ENCODE measurements at places on chromosomes 1 and 21.

DNA sequence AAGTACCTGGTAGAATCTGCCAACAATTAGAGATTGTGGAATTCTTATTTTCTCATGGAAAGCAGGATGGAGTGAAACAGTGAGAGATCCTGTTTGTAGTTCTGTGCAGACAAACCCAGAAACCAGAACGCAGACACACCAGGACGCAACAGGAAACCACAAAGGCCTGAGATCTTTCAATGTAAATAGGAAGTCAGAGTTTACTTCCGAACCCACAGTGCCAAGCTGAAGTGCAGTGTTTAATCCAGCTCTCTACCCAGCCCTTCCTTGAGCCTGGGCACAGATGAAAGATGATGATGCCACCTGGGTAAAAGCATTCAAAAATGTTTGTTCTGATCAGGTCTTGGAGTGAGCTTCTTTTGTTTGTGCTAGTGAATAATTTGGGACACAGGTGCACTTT lies 244.2 kb upstream of the HOOK1 start:
- no peak for DNase-seq

DNA sequence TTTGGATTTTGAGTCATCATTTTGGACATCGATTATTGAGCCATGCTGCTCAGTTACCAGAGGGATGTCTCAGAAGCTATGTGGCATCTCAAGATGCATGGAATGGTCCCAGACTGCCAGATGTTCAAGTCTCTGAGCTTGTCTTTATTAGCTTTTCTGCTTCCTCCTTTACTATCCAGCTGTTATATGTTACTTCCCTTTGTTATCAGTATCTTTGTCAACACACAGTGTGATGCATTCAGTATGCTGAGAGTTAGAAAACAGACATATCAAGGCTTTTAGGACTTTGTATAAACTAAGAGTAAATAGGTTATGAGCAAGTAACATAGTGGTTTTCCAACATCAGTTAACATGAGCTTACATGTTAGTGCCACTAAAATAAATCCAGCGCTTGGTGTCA lies 474.5 kb downstream of the DSCAM start:
- no peak for DNase-seq

- no peak for DNase-seq
Observed at GRCh38 chr21:14814991-14815390, 249.8 kb downstream of the NRIP1 start.

- no peak for DNase-seq
Observed at GRCh38 chr1:66380452-66381212, 153.3 kb upstream of the SGIP1 start.

DNA sequence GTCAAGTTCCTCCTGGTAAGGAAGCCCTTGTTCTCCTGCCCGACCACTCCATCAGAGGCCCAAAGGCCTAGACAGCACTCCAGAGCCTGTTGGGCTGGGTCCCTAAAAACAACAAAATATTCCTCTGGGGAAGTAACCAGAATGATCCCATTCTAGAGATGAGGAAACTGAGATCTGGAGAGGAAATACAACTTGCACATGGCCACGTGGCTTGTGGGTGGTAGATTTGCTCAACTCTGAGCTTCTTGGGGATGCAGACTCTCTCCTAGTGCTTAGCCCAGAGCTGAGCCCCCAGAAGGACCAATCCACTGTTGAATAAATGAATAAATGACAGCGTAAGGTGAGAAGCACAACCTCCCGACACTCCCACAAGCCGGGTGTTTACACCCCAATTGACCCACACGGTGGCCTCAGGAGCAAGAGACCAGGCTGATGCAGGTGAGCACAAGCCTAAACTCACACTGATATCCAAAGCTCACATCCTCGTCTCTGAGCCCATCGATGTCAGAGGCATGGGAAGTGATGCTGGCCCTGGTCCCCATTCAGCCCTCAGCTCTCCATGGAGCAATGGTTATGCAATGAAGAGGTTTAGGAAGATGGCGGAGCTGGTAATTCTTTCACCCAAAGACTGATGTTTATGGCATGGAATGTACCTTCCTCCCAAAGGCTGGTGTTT lies 172.5 kb upstream of the EDN2 start:
- no peak for DNase-seq

DNA sequence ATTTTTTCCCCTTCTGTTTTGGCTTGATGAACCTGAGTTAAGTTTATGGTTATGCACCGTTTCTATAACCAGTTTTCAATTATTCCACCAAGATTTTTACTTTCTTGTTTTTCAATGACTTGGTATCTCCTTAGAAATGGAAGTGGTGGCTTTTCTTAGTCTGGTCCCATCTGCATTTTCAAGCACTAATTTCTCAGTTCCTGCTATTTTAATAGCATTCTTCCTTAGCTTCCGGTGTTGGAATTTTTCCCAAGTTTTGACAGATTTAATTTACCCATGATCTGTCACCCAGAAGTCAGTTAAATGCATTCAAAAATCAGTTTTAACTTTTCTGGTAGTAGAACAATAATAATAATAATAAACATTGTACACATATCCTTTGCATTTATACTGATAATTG lies 184.6 kb upstream of the OLFM3 start:
- no peak for DNase-seq

GRCh38 chr1:170284512-170284911 lies 138.8 kb downstream of the NTMT2 start:
- DNase-seq, result no peak

DNA sequence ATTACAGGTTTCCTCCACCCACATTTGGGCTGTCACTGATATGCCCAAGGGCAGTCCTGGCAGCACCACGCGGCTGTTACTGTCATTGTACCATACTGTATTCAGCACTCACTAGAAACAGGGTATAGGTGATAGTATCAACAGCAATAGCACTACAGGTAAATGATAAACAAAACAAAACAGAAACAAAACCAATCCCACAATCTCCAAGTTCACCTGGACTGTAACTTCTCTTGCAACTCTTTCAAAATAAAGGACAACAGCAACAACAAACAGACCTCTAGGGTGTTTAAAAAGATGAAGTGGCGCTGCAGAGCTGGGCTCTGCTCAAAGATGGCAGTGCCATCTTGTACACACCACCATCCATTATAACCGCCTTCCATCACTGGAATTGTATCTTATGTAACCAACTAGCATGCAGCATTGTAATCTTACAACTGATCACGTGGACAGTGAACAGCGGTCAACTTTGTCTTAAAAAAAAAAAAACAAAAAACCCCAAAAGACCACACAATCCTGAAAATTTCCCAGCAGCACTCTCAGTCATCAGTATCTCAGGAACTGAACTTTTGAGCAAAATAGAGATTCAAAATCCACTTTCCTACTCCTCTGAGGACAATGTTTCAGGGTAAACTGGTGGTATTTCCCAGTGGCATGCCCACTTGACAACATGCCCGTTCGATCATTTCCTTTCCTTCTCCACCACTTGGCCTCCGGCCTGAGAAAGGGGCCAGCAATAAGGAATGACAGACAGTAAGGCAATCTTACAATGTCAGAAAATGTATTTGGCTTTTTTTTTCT lies 3.8 kb downstream of the IRF2BP2 start:
- no peak for DNase-seq

DNA sequence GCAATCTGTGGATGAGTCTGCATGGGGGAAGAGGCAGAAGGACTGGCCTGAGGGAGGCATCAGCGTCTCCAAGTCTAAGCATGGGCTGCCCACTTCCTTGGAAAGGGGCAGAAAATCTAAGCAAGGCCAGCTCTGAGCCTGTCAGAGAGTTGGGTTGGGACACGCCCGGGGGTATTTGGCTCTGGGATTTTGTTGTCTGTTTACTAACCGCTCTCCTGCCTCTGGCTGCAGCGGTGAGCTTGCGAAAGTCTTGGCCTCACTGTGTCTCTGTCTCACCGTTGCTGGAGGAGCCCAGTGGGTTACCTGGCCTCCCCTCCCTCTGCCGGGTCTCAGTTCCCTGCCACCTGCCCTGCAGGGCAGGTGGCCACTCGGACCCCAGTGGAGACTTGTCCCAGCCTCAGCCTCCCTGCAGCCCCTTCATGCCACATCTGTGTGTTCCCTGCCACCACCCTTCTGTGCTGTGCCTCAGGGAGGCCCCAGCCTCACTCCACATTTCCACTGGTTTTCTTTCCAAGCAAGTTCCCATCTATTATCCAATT lies 33.7 kb downstream of the EDN2 start:
- DNase-seq, result no peak

- no peak for DNase-seq
Observed at GRCh38 chr1:218817691-218818465, 355.8 kb upstream of the LYPLAL1 start.

DNA sequence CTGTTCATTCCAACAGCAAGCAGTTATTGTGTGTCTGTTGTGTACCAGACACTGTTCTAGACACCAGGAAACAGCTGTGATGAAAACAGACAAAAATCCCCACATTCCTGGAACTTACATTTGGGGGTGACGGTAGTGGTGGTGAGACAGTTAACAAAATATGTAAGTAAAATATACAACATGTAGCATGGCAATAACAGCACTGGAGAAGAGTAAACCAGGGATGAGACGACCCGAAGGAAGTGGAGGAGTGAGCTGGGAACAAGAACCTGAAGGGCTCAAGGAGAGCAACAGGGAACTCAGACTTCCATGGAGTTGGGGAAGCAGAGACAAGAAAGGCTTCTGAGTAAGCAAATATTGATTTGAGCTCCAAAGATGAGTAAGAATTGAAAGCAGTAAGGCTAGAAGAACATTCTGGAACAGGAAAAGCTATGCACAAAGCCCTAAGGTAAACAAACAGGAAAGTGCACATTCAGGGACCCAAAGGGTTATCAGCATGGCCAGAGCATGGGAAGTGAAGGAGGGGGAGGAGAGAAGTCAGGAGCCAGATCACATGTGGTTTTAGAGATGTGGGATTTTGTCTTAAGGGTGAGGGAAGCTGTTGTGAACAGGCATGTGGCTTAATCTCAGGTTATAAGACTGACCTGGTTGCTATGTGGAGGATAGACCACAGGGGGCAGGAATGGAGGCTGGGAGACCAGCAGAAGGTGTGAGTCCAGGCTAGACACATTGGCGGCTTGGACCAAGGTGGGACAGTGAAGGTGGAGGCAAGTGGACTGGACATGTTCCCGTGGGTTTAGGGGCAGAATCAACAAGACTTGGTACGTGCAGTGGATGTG lies 7.3 kb downstream of the CSF1 start:
- DNase-seq, result no peak

DNA sequence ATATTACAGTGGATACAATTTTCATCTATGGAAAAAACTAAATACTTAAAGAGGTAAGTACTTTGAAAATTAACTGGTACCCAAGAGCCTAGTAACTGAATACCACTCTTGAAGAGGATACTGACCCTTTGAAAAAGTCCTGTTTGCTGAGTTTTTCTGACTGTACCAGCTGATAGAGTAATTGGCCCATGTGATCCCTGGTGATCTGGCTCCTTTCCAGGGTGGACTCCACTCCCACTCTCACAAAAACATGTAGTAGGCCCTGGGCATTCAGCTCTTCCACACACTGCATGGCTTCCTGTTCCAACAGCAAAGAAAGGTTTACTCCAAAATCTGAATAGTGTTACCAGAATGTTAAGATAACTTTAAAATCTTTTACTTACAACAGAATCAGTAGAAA lies 53.6 kb upstream of the HP1BP3 start:
- no peak for DNase-seq

DNA sequence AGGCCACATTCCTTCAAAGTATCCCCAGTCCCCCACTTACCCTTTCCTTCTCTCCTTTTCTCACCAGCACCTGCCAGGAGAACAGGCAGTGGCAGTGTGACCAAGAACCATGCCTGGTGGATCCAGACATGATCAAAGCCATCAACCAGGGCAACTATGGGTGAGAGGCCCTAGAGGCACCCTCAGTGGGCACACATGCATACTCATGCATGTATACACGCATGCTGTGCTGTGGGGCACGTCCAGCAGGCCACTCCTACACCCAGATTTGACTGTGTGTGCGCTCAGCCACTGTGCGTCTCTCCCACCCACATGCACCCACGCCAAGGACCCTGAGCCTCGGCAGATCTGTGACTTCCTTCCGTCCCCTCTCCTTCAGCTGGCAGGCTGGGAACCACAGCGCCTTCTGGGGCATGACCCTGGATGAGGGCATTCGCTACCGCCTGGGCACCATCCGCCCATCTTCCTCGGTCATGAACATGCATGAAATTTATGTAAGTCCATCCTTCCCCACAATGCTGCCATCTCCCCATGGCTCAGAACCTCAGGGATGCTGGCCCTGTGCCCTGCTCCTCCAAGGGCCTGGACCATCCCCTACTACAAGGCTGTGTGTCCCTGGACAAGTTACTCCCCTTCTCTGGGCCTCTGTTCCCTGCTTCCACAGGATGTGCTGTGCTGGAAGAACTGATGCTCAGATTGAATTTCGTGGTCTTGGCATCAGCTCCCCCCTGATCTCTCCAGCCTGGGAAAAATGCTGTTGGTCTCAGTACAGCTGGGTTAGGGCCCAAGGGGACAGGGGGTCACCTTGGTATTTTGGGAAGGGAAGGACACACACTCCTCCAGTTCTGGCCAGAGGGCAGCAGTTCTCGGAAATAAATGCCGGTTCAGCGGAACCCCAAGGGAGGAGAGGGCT lies 7.0 kb downstream of the TINAGL1 start:
- DNase-seq, result no peak

DNA sequence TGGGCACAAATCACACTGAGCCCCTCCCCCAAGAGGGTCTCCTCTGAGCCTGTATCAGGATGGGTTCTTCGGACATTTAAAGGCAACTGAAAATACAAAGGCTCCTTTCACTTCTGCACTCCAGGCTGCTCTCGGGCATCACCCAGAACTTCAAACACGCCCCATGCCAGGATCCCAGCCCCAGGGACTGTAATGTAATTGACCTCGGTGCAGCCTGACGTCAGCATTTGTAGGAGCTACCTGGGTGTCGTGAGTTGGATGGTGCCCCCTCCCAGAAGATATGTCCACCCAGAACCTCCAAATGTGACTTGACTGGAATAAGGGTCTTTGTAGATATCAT lies 95.2 kb downstream of the PSMG1 start:
- DNase-seq, result no peak

- no peak for DNase-seq
Observed at GRCh38 chr1:183270541-183271141, 84.6 kb downstream of the LAMC2 start.

DNA sequence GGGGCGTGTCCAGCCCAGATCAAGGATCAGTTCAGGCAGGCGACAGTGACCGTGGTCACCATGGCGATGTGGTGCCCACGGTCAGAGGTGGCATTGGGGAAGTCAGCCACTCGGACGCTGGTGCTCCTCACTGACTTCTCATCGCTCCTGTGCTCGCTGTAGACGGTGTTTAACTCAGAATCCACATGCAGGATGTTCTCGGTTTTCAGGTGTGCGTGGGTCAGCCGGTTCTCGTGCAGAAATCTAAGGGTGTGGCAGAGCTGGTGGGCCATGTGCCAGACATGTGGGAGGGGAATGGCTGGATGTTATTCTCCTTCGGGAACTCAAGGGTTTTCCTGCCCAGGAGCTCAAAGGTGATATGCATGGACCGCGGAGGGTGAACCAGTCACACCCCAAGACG lies 11.7 kb downstream of the OR2AJ1 start:
- DNase-seq, result no peak

Data from nucleus accumbens (tissue), 56 donors.